Activated CD4-positive, alpha-beta T cell treated with anti-CD3 and anti-CD28 coated beads, Interleukin-2, amount 50 U/mL, for 4 hours (primary cell): ENCODE measurements at places on chromosomes 2 and 18.

DNA sequence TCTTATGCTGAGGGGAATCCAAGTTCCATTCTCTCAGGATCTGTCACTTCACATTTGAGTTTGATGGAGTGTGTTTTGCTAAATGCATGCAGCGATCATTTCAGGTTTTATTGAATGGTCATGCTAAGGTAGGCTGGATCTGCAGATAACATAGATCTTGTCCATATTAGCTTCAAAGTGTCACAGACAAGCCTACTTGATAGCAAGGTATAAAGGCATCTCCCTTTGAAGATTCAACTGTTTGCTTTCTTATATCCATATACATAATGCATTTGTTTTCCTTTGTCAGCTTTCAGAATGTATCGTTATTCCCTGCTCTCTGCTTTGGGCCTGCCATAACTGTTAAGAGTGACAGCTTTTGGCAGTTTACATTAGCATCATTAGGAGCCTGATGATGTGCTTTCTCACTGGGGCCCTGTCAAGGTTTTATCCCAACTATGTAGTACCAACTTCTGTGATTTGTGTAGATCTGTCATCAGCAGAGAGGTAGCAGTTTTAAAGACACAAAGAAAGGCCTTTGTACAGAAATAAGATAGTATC is 604.3 kb upstream of the CDH7 start:
- DNase-seq, result no peak

- DNase-seq, result no peak
These were observed 777.6 kb upstream of the SOX11 start for GRCh38 chr2:4914551-4914950.

DNA sequence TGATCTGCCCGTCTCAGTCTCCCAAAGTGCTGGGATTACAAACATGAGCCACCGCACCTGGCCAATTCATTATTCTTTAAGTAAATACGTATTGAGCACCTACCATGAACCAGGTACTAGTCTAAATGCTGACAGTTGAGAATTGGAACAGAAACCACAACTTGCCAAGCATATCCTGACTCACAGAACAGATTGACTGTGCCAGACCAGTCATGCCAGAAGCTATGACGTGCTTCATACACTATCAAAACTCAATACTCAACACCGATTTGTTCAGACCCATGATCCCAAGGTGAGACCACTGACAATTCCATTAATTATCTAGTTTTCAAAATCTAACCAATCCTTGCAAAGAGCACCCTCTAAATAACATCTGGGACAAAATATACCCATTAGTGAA is 148.6 kb downstream of the B3GNT2 start:
- no peak for DNase-seq

DNA sequence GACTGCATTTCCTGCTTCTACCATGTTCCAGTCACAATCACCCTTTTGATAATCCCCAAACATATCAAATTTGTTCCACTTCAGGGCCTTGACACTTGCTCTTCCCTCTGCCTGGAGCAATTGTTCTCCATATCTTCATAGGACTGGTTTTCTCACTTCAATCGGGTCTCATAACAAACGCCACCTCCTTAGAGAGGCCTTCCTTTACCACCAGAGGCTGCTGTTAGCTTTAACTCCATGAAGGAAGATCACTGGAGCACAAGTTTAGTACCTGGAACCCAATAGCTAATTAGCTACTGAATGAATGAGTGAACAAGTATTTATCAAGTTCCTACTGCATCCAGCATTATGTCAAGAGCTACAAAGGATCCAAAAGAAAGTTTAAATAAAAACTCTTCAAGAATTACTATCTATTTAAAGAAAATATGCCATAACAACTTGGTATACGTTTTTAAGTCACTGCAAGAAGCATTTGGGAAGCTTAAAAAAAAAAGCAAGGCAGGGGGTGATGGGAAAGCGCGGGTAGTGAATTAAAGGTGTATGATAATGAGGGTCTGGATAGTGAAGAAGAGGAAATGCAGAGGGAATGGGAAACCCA is 58.8 kb downstream of the BAZ2B start:
- DNase-seq, result no peak
